ENCODE measurements at places on chromosomes 3 and 15.

DNA sequence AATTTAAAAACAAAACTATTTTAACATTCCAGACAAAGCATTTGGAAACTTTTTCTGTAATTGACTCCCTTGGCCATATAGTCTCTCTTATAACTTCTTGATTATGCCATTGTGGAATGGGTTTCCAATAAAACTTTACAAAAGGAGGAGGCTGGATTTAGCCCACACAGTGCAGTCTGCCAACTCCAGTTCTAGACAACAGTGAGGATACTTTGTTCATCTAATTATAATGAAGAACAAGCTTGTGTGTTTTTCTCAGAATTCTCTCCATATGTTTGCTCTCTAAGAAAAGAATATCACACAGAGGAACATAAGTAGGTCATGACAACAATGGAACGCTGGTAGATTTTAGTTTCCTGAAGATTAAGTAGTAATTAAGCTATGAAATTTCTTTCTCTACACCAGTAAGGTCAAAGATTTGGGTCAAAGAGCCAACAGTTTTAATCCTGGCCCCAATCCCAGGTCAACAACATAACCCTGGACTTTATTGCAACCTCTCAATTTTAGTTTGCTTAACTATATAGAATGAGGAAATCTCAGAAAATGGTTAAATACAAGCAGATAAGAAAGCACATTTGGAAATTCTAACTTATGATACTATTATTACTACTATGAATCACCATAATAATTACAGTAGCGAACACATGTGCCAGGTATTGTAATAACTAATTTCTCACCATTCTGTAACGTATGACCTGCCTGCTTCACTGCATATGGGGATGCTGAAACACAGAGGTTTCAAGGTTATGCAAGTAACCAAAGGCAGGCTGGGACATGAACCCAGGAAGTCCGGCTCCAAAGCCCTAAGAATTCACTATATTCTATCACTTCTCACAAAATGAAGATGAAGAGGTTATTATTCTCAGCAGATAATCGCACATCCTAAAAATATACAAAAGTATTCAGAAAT is 65.7 kb downstream of the TJP1 start:
- DNase-seq, result no peak

DNA sequence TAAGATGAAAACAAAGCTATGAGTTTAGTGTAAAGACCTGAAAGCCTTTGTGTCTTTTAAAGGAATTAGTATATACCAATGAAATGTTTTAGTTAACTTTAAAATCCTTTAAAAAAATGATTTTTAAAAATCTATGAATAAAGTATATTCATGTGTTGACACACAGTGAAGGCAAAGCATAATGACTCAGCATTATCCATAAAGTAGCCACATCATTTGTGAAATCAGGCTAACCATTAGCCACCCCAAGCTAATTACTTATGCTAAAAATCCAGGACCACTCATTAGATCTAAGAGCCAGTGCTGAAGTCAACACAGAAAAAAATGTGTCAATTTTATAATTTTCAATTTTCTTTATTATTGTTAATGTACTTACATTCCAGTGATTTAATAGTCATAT is 310.2 kb downstream of the TBC1D5 start:
- DNase-seq, result no peak

DNA sequence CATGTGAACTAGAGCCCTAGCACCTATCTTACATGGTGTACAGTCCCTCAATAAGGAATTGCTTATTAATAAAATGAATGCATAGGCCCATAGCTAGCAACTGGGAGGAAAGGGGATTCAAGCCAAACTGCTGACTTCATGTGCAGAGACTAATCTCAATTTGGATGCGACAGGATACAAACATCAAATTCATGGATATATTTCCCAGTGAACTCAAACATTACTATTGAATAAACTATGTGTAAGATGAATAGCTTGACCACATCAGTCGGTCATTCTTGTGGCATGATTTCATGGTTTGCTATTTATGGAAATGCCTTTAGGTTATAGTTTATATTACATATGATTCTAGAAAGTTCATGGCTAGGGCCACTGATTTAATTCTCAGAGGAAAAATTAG is 268.6 kb upstream of the SLITRK3 start:
- no peak for DNase-seq

GRCh38 chr15:25803541-25803940 is 59.6 kb downstream of the ATP10A start:
- no peak for DNase-seq

GRCh38 chr3:47635536-47635935 is 56.9 kb upstream of the CSPG5 start:
- DNase-seq, result no peak

- DNase-seq, result no peak
Observed at GRCh38 chr3:159879598-159879997, 109.0 kb upstream of the IL12A start.

DNA sequence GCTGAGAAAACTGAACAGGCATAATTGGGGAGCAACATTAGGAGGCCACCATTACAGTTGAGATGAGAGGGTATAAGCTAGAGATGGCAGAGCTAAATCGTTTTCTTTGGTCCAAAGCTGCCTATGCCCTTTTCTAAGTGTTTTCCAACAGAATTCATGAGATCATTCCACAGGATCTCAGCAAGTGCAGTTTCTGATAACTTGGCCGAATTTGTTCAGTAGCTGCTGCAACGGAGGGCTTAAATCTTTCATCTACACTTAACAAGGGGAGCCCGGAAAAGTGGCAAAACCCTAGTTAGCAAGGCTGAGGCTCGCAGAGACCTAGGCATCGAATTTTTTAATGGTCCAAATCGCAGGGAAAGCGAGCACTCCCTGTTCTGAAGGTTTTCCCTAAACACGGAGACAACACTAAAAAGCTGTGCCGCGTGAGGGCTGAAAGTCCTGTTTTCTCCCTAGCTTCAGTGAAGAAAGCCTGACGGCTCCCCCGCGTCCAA is 531 bp upstream of the BLOC1S6 start:
- peak; percentile 36 for DNase-seq

DNA sequence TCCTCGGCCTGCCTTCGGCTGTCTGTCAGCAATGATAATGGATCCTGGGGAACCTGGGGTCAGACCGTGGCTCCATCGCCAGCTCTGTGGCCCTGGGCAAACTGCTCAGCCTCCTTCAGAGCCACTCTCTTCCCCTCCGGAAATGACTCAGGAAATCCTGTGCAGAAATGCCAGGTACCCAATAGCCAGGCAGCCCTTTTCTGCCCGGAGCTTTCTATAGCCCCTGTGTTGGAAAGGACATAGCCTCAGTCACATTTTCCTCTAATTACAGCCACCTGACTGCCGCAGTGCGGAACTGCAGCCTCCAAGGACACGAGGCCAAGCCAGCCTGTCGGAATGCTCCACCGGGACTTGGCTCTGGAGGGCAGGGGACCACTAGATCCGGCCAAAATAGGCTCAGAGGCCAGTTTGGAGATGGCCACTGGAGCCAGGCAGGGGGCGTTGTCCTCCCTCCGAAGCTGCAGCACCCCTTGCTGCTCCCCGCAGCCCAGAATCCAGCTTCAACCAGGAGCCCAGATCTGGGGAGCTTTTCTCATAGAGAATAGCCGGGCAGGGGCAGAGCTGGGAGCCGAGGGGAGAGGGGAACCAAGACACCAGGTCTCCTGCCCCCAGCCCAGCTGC is 11.6 kb upstream of the ZXDC start:
- DNase-seq, result no peak

- no peak for DNase-seq
Observed at GRCh38 chr15:56943403-56943802, 25.0 kb downstream of the TCF12 start.

DNA sequence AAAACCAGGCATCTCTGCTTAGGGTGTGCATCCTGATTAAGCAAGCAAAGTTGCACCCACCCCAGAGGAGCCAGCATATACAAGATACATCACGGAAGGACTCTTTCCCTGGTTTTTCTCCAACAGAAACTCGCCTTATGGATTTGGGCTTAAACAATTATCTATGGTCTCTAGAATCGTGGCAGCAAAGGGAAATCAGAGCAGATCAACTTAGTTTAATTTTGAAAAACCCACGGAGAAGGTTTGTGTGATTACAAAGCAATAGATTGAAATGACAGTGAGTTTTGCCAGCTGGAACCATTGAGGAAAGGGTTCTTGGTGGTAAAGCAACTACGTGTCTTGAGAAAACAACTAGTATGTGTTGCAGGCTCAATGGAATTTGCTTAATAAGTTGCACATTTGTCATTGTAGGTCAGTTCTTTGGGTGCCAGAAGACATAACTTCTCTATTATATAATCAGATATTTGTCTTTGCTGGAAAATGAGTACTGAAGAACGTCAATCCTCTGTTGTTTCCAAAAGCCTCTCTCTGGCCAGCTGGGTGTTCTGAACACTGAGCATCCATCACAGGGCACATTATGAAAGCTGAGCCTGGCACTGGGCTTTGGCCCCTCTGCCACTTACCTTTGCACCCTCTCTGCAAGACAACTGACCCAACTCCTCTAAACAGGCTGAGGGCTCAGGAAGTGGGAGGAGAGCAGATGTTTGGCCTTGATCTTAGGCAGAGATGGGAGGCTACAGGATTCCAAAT is 75.7 kb upstream of the FBN1 start:
- no peak for DNase-seq

DNA sequence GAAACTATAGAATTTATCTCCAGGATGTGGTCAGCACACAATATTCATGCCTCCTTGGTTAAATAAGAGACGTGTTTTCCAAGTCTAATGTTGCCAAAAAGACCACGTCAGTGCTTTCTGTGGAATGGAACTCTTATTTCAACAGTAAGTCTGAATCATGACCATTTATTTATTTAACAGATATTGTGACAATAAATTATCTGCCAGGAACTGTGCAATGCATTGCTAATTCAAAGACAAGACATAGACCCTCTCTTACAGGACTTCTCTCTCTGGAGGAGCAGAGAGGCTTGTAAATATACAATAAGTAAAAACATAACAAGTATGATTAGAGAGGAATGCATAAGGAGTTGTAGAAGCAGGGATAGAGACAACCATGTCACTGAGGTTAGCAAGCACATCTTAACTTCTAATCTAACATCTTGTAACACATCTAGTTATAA is 227.5 kb downstream of the DTWD1 start:
- DNase-seq, result no peak

GRCh38 chr3:42497009-42497731 is 5.3 kb upstream of the VIPR1 start:
- DNase-seq, result no peak

DNA sequence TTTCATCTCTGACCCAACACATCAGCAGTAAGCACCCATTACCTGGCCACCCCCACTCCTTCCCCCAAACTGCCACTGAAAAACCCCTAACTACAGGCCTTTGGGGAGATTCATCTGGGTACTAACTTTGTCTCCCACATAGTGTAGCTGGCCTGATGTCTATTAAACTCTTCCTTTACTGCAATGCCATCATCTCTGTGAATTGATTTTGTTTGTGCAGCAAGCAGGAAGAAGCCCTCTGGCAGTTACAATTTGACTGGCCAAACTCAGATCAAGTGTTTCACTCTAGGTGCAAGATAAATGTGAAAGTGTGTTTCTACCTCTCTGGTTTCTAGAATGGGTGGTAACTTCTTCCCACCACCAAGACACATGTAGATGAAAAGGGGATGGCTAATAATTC is 26.7 kb upstream of the OR5K4 start:
- no peak for DNase-seq

GRCh38 chr3:134974624-134975023 is 179.6 kb downstream of the EPHB1 start:
- DNase-seq, result peak; percentile 99

Measured in DMS79 treated with DMSO at 0.1 percent for 48 hours (cell line).